ENCODE measurements at places on chromosomes 4 and X.
A peak's percentile ranks its signal among the peaks of the same experiment; 100 is the strongest.

DNA sequence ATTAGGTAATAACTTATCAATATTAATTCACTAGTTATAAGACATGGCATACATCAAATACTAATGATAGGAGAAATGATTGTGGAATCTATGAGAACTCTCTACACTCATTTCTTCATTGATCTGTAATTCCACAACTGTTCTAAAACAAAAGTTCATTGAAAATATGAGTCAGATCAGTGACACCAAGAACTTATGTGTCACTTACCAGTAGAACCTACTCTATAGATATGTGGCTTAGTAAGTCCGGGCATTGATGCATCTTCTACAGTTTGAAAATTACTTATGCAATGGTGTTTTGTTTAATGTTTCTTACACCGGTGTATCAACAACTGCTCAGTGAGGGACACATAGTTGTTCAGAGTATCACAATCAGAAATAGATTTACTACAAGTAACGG is 520.3 kb downstream of the ARAP2 start:
- no peak for DNase-seq

DNA sequence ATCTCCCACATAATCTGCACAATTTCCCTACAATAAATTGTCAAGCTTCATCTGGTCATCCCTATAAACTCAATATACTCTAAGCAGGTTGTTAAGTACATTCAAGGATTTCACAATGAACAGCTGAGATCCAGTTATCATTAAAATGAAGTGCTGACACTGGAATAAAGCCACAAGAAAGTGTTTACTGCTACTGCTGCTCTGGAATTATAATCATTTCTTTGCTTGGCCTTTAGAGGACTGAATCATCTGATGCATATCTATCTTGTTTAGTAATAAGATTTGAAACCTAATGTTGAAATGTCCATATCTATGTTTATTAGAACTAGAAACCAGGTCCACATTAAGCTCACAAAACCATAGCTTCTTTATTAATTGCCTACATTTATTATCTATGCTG is 338.6 kb upstream of the ZFP42 start:
- peak; percentile 83 for DNase-seq

GRCh38 chr4:41323179-41323578 is 66.5 kb downstream of the UCHL1 start:
- DNase-seq, result no peak

DNA sequence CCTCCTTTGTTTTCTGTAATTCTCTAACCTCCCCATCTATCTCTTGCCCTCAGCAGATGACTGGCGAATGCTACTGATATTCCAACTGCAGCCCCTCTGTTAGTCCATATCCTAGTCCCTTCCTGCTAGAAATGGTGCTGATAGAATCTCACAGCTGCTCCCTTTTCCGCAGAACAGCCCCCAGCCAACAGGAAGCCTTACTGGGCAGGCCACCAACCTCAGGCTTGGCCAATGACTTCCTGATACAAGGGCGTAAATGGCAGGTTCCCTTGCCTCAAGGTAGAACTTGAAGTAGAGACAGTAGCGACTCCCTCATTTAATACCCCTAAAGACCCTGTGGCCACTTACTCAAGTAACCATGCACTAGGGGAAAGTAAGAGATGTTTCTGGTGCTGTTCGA is 26.7 kb upstream of the SLC2A9 start:
- no peak for DNase-seq

GRCh38 chr4:89570931-89571330 is 263.3 kb upstream of the GPRIN3 start:
- no peak for DNase-seq

Data from fibroblast of skin of right quadriceps (primary cell).